Placental pericyte (primary cell): ENCODE measurements at places on chromosomes 2 and 18. TPM values are rescaled to one million over a fixed set of nuclear protein-coding genes. Genes with fewer than 3 reads are reported as not detected.

IL1F10 gene
- not detected in 2 replicates for total RNA-seq

SKOR2 gene
- total RNA-seq = not detected in 2 replicates

SAG gene
- not detected in 2 replicates for total RNA-seq

ZNF396 gene
- total RNA-seq = 0.57 and 1.8 TPM in 2 replicates

ELOA2 gene
- total RNA-seq = not detected in 2 replicates

AQP4 gene
- not detected in 2 replicates for total RNA-seq

TAF1B gene
- total RNA-seq = 25.2 and 36.4 TPM in 2 replicates

GCFC2 gene
- total RNA-seq = 9.8 and 14.9 TPM in 2 replicates

EML6 gene
- 2.2 and 3.0 TPM in 2 replicates for total RNA-seq

OSBPL1A gene
- 22.8 and 27.8 TPM in 2 replicates for total RNA-seq

NEU4 gene
- total RNA-seq = 0.57 TPM in 1 of 2 replicates, not detected in the other
